ENCODE measurements at places on chromosomes 4 and X.

- DNase-seq, result peak; percentile 69
Observed at GRCh38 chr4:118586357-118586790, 98.8 kb upstream of the METTL14 start.

DNA sequence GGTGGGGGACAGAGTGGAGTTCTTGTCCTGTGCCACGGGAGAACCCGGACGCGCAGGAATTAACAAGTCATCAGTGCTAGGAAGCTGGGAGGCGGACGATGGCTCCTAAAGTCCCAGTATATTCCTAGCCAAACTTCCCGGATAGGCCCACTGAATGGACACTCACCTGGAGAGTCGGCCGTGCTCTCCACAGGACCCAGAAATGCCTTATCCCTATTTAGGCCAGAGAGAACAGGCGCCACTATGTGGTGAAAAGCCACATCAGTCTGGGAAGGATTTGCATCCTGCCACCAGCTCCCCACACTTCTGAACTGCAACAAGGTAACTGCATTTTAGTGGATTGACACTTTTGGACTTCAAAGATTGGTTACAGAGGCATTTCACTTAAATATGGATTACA is 1.1 kb downstream of the CFAP299 start:
- DNase-seq, result no peak

DNA sequence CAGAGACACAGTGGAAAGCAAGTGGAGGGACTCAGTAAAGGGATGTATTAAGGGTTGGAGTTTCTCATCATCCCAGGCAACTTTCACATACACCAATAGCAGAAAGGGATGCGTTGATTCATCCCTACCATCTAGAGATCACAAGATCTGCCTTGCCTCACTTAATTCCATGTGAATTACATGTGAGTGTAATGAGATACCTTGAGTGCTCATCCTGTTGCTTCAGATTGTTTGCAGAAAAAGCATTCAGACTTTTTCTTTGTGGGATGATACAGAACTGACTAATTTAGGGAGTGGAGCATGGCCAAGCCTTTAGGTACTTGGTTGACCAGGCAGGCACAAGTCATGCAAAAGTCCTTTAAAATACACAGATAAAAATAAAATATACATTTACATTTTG is 124.8 kb upstream of the SLIT2 start:
- DNase-seq, result no peak

- DNase-seq, result no peak
Observed at GRCh38 chrX:147226801-147227200, 412.3 kb upstream of the CXorf51A start.

DNA sequence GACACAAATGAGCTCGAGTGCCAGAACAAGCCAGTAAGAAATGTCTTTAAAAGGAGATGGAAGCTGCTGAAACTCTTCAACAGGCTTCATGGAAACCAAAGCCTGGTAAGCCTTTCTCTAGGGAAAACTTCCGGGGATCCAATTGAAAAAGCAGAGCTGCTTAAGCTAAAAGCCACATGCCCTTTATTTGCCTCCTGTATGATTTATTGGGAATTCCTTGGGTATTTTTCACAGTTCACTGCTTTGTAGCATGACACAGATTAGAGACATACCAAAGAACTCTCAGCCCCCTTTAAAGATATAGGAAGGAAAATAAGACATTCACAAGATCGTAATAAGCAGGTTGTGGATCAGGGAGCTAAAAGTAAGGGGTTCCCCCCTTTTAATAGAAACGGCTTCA is 6.5 kb upstream of the ARHGAP6 start:
- no peak for DNase-seq

DNA sequence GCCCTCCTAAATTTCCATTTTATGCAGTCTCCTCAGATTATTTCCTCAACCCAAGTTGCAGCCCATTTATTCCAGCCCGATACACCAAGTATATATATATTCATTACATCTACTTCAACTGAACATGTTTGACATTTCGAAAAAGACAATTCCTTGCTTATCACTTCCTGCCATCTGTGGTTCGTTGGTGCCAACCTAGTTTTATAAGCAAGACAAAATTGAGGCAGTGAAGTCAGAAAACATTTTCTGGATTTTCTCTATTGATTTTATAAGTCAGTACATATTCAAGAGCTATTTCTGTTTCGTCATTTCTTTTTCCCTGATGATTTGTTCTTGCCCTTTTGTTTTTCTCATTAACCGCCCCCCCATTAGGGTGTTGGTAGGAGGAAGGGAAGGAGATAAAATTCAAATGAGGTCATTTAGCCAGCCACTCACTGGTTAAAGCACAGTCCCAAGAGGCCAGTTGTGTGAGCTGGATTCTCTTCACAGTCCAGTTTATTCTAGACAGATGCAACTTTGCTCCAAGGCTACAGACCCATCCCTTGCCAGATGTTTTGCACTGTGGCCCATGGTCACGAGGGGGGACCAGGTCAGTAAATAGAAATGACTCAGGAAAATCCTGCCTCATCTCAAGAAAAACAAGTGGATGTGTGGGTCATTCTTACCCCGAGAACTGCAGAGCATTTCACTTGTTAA is 20.3 kb upstream of the VEGFD start:
- DNase-seq, result peak; percentile 33

DNA sequence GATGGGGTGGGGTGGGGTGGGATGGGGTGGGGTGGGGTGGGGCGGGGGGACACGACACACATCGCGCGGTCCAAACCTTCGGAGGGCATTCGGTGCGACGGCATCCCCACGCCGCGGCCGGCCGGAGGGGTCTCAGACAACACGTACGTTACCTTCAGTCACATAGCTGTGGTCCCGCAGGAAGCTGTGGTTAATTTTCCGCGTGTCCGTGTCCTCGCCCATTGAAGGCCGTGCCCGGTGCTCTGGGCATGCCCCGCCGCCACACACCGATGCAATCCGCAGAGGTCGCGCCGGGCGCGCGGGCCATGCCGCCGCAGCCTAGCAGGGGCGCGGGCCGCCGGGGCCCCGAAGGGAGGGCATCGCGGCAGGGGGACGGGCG is 417 bp downstream of the PPP2R2C start:
- DNase-seq, result no peak

- no peak for DNase-seq
Observed at GRCh38 chrX:30610026-30610425, 32.5 kb upstream of the TASL start.

DNA sequence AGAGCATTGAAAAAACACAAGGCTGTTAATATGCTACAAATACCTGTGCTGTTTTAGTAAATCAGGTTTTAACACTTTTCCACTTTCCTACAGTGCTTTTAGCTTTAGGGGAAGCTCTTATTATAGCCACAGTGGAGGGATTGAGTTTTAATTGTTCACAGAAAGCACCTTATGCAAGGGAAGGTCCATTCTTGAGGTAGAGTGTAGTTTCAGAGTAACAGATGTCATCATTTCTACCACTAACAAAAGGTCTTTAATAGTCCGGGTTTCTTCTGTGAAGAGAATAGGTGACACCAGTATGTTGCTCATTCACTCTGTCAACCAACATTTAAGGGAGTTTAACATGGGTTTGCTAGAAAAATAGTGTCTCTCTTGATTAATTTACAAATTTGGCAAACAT is 104.4 kb downstream of the STIM2 start:
- no peak for DNase-seq

- DNase-seq, result no peak
Observed at GRCh38 chr4:102387552-102388150, 42.4 kb upstream of the SLC39A8 start.

GRCh38 chr4:1879485-1879884 is 8.3 kb downstream of the NSD2 start:
- DNase-seq, result no peak

DNA sequence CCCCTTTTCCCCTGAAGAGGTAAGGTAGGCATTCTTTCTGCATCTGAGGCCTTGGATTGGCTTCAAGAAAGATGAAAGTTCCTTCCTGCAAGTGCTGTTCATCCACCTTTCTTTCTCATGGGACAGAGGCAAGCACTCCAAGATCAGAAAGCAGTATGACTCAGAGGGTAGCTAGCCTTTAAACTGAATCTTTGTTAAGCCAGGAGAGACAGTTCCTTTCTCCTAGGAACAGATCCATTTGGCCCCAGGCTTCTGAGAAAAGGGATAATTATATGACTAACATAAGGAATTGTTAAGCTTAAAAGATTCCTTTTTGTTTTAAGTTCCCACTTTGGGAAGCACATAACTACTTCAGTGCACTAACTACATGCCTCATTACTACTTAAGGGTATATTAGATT is 192.0 kb downstream of the PPP3CA start:
- DNase-seq, result no peak

- DNase-seq, result no peak
Observed at GRCh38 chr4:53562409-53562808, 28.9 kb downstream of the LNX1 start.

DNA sequence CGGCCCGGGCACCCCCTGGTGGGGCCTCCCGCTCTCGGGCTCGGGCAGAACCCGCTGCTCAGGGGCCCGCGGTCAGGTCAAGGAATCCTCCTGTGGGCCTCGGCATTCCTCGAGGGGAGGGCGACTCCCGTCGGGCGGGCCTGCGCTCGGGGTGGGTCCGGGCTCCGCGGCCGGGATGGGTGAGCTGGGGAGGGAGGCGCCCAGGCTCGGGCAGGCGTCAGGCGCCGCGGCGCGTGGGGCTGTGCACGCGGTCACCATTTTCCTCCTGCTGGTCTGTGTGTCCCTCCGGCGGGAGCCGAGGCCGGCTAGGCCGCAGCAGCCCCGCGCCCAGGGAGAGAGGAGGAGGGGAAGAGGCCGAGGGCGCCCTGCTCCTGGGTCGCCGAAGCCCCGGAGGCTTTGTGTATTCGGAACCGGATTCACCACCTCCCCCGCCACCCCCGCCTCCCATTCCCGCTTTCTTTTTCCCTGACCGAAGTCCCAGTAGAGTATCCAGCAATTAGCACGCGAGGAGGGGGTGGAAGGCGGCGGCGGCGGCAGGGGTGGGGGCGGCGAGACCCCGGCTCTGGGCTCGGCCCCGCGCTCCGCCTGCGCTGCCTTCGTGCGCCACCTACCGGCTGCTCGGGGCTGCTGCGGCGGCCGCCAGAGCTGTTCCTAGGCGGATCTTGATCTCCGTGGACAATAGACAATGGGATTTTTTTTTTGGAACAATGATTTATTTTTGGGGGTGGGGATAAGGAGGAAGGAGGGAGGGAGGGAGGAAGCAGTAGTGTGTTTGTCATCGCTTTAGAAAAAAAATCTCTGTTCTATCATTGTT is 99.0 kb upstream of the MAML3 start:
- DNase-seq, result peak; percentile 77

- no peak for DNase-seq
Observed at GRCh38 chr4:47729131-47729680, 108.7 kb downstream of the CORIN start.

DNA sequence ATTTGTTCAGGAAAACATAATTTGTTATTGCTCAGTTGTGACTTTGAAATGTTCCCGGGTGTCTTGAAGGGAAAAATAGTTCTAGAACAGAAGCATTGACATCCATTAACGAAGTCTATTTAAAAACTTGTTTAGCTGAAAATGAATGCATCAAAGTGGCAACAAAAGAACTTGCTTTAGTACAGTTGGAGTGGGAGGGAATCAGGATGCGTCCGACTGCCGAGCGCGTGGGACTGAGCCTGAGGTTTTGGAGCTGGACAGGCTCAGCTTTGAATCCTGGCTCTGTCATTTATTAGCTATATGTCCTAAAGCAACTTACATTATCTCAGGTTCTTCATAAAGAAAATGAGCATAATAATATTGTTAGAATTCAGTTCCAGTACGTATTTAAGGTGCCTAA is 9.0 kb upstream of the ERVMER34-1 start:
- DNase-seq, result no peak

DNA sequence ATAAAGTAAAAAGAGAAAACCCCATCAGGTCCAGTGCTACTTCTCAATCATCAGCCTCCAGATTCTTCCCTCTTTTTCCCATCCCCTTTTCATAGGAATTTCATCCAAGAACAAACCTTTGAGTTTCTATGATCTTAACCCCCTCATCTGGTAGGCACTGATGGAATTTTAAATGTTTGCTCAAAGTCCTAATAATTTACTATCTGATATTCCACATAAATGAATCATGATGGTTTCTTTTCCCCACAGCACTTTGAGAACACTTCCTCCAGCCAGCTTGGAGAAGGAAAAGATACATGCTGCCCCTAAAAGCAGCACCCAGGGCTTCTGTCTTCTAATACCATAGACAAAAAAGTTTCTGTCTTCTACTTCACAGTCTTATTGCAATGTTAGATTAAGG is 19.4 kb upstream of the KLHL8 start:
- DNase-seq, result no peak

- DNase-seq, result no peak
Observed at GRCh38 chr4:153934688-153935017, 145.8 kb upstream of the SFRP2 start.

- DNase-seq, result no peak
Observed at GRCh38 chrX:96705905-96706304, 21.3 kb downstream of the DIAPH2 start.

DNA sequence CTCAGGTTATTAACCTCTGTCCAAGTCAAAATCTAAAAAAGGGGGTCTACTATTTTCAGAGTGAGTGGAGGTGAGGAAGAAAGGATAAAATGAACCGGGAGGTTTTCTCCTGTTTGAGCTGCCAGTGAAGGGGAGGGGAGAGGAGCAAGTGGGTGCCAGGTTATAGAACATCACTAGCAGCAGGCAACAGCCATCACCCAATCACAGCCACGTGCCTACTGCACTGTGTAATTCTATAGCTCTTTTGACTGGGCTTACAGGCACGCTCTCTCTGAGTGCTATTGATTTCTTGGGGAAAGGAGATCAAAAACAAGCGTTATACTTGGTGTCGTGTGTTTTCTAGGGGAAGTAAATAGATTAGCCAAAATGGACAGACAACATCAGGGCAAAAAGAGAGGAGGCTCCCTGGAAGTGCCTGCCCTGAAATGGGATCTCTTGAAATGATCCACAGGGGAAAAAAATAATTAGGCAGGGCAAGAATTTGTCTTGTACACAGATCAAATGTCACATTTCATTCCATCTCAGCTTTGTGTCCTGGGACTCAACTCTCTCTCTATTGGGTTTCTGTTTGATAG is 300.5 kb upstream of the LCORL start:
- no peak for DNase-seq

DNA sequence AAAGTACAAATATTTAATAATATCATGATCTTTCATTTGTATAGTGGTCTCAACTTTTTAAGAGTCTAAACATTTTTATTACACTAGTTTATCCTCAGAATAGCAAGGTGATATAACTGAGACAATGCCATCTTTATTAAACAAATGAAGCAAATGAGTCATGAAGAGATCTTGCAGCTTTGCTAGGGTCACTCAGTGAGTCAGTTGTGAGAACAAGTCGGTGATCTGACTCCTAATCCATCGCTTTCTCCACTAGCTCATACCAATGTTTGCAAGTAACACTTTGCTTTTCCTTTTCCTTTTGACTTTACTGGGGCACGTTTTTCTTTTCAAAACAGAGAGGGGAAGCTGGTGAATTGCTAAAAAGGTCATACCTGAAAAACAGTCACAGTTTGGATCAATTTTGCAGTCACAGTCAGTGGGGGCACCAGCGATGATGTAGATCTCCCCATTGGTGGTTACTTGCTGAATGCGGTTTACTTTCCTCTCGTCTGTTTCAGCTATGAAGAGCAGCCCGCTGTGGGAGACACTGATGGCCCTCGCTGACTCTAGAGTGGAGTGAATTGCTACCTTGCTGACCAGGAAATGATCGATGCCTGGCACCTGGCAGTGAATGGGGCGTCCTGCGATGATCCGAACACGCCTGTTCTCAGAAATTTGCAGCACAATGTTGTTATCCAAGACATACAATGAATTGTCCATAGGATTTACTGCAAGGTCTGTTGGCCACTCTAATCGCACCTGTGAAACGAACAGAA is 75.7 kb downstream of the SH2D1A start:
- no peak for DNase-seq

- DNase-seq, result no peak
Observed at GRCh38 chr4:125677665-125678307, 363.0 kb downstream of the FAT4 start.

- DNase-seq, result peak; percentile 53
Observed at GRCh38 chr4:185183622-185184281, 20.0 kb downstream of the CFAP97 start.

- DNase-seq, result no peak
Observed at GRCh38 chrX:68868316-68868715, 39.5 kb downstream of the EFNB1 start.

Measured in left ventricle myocardium inferior (tissue), 1 donor.